ENCODE measurements at places on chromosomes 7 and 10.
A peak's percentile ranks its signal among the peaks of the same experiment; 100 is the strongest.

- DNase-seq, result no peak
These were observed 57.9 kb downstream of the OTUD1 start for GRCh38 chr10:23496727-23497126.

DNA sequence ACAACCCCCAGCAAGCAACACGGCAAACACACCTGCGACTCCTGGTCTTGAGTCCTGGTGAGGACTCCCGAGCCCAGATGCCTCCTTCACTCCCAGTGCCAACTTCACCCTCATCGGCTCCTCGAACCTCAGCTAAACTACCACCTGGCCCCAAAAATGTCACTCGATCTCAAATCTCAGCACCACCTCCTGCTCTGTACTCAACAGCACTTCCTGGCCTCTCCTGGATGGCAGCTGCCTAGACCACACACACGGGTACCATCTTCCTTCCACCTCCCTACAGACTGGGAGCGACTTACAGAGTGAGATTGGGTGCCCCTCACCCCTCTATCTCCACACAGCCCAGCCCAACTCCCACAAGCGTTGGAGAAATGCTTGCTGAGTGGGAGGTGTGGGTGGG is 123.9 kb upstream of the MGMT start:
- no peak for DNase-seq

GRCh38 chr7:102912742-102913141 is at the start of gene LRRC17:
Gene LRRC17 (plus strand): TSS chr7:102913000. CDS start chr7:102933914, 20,914 bp downstream.
- peak; percentile 92 for DNase-seq

DNA sequence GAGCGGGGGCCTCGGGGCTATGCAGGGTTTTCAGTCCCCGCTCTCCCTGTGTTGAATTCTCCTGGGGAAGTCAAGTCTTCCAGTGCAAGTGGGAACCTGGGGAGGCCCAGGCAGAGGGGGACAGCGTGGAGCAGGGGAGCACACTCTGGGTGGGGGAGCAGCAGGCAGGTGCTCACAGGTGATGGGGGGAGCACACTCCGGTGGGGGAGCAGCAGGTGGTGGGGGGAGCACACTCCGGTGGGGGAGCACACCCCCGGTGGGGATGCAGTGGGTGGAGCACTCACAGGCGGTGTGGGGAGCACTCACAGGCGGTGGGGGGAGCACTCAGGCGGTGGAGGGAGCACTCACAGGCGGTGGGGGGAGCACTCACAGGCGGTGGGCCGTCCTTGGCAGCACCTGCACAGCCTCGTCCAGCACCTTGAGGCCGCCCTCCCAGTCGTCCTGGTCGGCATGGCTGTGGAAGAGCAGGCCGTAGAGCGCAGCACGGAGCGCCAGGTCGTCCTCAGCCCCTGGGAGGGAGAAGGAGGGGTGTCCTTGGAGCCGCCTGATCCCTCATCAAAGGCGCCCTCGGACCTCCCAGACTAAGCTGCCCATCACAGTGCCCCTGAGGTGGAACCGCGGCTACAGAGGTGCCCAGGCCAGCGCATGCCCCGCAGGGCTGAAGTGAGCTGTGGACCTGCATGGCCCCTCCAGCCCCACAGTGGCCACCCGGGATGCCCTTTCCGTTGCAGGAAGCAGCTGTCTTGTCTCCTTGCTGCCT is 56.7 kb downstream of the CFAP46 start:
- no peak for DNase-seq

DNA sequence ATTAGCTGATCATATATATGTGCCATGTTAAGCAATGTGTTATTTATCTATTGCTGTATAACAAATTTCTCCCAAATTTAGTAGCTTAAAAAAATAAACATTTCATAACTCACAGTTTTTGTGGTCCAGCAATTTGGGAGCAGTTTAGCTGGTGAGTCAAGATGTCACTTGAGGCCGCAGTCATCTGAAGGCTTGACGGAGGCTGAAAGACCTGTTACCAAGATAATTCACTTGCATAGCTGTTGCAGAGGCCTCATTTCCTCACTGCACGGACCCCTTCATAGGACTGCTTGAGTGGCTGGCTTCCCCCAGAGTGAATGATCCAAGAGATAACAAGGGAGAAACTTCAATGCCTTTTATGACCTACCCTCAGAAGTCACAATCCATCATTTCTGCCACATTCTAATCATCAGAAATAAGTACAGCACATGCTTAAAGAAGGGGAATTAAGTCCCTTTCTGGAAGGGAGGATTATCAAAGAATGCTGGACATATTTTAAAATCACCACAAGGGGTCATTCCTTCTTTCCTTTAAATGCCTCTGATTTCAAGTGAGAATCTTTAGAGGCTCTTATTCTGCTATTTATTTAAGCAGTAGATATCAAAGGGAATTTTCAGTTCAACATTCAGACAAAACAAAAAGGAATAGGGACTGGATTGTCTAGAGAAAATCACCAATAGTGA is 10.5 kb upstream of the SRPK2 start:
- peak; percentile 28 for DNase-seq

GRCh38 chr10:27525819-27526218 is 21.7 kb downstream of the RAB18 start:
- DNase-seq, result peak; percentile 26

DNA sequence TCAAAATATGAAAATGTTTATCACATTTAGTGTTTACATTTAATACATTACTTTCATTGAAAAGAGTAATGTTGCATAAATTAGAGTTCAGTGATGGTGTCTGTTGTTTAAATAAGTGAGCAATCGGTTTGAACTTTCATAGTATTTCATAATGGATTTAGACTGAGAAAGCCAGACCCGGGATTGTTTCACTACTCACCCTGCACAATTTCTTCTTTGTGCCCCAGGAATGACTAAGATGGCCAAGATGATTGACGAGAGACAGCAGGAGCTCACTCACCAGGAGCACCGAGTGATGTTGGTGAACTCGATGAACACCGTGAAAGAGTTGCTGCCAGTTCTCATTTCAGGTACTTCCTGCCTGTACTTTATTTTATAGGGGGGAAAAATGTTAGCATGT is 74.6 kb downstream of the VCL start:
- DNase-seq, result peak; percentile 68

DNA sequence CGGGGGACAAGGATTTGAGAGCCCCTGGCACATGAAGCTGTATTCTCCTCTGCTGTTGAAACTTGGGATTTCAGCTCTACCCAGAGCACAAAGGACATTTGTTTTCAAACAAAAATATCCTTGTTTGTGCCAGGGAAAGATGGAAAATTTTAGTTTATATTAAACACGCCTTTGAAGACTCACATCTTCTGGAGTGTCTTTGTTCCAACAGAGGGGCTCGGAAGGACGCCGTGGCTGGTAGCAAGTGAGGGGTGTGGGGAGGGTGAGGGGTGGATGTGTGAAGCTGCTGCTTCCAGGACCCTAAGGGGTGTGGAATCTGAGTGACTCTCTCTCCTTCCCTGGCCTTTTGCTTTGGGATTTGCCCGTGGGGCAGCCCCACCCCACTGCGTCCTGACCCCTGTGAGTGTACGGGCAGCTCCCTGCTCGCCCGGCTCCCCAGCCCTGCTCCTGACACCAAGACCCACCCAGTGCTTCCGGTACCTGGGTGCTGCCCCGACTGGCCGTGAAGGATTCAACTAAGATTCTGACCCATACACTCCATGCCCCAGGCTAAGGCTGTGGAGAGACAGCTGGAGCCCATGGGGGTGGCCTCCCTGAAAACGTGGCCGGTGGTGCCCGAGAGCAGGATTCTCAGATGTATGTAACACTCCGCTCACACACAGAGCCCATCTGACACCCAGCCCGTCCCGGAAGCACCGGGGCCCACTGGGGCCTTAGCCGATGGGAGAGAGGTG is 59.6 kb downstream of the ZRANB1 start:
- DNase-seq, result no peak

- peak; percentile 71 for DNase-seq
These were observed 23.7 kb downstream of the XPNPEP1 start for GRCh38 chr10:109899356-109900331.

GRCh38 chr7:134478707-134479106 is 19.8 kb upstream of the AKR1B1 start:
- peak; percentile 60 for DNase-seq

- DNase-seq, result no peak
These were observed 2.8 kb upstream of the PUS7 start for GRCh38 chr7:105524840-105525239.

DNA sequence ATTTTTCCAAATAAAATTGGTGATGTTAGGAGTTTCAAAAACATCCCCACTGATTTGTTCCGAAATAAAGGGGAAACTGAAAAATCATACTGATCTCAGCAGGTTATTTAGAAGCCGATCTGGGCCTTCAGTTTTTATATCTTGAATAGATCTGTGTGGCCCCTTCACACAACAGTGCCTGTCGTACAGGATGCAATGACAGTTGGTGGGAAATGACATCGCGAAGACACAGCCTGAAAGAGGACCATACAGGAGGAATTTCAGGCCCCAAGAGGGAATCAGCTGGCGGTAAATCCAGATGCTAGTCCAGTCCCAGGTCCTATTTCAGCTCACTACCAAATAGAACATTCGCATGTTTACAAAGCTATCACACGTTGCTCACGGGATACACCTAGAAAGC is 3.0 kb downstream of the H2BK1 start:
- DNase-seq, result no peak

GRCh38 chr7:118352867-118353453 is 128.5 kb downstream of the ANKRD7 start:
- DNase-seq, result no peak

GRCh38 chr7:151167197-151167961 is at the start of gene GBX1:
Gene GBX1 (minus strand): TSS chr7:151167694. CDS start chr7:151167548, 146 bp downstream.
- no peak for DNase-seq

DNA sequence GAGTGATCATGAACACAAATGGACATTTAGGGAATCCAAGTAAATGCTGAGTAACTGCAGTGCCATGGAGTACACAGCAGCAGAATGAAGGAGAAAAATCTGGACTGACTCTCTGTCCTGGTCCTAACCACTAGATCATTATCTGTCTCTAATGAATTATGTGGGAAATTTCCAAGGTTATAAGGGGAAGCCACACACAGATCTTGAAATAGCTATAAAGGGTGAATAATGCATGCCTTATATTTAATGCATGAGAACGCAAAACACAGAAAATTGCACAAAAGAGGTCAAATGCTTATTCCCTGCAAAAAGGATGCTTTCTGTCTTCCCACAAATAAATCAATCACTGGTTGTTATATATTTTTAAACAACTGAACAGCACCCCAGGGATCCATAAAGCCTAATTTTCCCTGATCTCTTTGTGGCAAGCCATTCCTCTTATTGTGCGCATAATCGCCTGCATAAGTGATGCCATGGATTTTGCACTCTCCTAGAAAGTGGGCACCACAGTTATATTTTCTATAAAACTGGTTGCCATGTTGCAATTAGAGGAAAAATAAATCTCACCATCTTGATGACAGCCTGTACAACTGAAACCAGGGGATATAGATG is 201.8 kb downstream of the XPNPEP1 start:
- DNase-seq, result no peak

GRCh38 chr7:83956104-83956503 is 238.5 kb downstream of the SEMA3A start:
- DNase-seq, result no peak

DNA sequence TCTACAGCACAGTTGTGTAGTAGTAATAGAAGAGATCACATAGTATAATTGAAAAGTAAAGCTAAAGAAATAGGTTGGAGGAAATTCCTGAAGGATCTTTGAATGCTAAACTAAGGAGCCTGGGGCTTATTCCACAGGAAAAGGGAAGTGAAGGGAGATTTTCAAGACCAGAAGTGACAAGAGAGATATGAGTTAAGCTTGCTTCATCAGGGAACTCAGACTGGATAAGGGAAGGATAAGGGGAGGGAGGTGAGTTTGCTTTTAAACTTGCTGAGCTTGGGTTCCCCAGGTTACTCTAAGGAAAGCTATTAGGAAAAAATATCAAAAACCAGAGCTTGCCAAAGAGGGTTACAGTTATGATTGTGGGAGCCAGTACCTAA is 182.4 kb downstream of the RAPGEF5 start:
- DNase-seq, result no peak

DNA sequence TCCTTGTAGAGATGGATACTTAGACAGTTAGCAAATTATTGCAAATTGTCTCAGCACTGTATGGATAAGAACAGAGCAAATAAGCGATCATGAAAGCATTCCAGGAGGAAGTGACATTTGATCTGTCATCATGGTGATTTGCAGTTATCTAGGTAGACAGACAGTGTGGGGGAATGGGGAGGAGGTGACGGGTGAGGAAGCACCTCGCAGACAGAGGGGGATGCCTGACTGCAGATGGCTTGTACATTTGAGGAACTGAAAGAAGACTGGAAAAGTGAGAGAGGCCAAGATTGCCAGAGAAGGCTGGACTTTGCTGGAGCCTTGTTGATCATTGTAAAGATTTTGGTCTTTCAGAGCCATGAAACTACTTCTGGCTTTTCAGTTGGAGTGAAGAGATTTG is 318.2 kb upstream of the CELF2 start:
- DNase-seq, result no peak

DNA sequence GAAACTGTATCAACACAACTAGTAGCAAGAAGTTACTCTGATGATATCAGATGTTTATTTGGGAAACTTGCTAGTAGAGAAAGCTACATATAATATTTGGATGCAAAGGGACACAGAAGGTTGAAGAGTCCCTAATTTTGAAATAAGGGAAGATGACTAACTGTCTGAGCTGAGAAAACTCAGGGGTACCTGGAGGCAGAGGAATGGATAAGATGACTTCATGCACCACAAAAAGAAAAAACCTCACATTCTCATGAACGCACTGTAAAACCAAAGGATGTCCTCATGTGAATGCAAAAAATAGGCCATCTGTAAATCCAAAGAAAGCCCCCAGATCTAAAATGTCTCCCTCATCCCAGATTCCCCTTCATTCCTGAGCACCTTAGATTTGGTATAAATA is 29.3 kb downstream of the PRSS2 start:
- no peak for DNase-seq

Data from HCEC 1CT (cell line).